ENCODE measurements at places on chromosomes 3 and 15. TPM values are rescaled to one million over a fixed set of nuclear protein-coding genes. Genes with fewer than 3 reads are reported as not detected.

The HESX1 gene
- total RNA-seq = 3.1 TPM

The MEX3B gene
- total RNA-seq = 32.5 TPM

The PPP1R14D gene
- not detected for total RNA-seq

The COL6A5 gene
- not detected for total RNA-seq

- ATAC-seq = no peak
Observed at GRCh38 chr3:45275006-45275704, 49.1 kb upstream of the TMEM158 start.

DNA sequence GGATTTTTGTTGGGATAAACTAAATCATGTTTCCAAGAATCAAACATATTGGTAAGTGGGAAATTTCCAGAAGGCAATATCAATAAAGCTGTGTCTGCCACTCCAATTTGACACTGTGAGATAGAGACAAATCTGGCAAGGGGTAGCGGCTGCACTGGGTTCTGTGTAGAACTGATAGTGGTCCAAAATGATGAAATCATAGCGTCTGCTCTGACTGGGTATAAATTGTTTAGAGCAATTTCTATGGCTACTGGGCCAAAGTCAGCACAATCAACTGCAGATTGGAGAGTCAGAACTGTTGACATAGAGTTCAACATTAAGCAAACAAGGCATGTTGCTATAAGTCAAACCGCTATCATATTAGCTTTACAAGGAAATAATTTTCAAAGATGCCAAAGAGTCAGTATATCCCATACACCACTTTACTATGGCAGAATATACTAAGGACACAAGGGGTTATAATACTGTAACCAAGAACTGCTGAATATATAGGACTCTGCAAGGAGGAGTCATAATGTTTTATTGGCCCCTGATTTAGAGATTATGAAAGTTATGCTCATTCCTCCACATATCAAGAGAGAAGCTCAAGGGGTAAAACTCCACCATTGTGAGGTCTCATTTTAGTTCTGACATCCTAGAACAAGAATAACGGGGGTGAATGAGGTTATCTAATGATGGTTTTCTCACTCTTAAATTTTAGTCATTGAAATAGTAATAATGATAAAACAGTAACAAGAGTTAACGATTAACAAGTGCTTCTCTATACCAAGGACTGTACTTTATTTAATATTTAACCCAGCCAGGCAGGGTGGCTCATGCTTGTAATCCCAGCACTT lies 309.7 kb upstream of the GADL1 start:
- ATAC-seq = no peak

DNA sequence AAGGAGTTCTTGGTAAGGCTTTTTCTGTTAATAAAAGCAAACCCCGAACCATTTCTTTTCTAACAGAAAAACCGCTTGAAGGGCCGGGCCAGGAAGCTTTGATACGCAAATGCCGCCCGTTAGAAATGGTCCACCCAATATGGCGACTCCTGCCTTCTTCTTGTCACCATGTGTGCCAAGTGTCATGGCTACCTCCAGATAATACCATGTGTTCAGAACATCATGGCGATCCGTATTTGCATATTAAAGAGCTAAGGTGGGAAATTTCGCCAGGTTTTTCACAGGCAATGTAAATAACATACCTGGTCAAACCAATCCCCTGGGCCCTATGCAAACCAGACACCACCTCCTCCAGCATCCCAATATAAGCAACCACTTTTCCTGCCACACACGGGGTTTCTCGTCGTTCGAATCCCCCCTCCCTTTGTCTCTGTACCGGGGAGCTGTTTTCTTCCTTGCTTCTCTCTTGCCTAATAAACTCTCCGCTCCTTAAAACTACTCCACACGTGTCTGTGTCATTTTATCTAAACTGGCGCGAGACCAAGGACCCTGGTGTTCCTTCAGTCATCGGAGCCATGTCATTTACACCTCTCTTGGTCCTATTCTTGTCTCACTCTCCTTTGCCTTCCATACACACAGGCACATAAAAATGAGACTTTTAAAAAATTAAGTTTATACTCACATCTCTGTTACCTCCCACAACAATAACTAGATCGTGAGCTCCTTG lies 34.5 kb downstream of the NCEH1 start:
- no peak for ATAC-seq

- ATAC-seq = peak; percentile 5
Observed at GRCh38 chr3:11692532-11692813, 48.8 kb upstream of the VGLL4 start.

DNA sequence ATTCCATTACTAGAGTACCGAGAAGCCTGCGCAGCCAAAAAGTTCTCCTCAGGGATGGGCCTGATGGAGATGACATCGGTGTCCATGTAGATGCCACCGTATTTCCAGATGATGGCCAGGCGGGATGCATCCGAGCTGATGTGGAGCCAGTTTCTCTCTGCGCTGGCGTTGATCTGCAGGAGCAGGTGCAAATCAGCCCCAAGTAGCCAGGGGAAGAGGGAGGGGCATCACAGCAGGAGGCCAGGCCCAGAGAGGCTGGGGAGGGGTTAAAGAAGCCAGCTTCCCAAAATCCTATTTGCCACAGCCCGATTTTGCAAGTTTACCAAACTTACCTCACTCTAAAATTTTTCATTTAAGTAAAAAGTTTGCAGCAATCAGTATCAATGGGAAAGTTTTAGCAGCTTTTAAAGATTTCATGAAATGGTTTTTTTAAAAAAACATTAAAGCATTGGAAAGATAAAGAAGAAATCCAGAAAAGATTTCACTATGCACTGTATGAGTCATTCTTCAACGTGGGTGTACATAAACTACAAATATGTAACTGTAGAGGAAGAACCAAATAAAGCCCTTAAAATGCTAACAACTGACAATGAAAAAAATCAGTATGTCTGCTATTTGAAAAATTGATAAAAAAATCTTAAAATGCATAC lies 7.4 kb downstream of the A4GNT start:
- ATAC-seq = no peak

- ATAC-seq = no peak
Observed at GRCh38 chr3:10185804-10186762, 21.4 kb downstream of the IRAK2 start.

All from motor neuron (in vitro differentiated cells).